HCT116 (cell line): ENCODE measurements at places on chromosomes 5 and 9. TPM values are rescaled to one million over a fixed set of nuclear protein-coding genes. Genes with fewer than 3 reads are reported as not detected.
A peak's percentile ranks its signal among the peaks of the same experiment; 100 is the strongest.

DNA sequence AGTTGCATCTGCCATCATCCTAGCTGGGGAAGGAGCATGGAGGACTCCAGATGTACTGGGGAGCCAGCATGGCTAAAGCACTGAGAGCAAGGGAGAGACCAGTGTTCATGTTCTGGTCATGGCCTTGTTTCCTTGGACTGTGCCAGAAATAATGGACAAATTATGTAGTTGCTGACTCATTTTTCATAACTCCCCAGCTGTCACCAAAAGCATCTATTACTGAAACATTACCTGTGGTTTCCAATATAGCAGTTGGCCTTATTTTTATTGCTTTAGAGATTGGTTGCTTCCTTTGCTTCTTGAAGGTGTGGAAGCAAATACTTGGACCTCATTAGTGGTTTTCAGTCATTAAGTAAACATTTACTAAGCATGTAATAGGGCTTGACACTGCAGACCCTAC, 11.3 kb downstream of the RALGPS1 start:
- DNase-seq, result no peak
- H3K36me3 ChIP-seq, result no peaks in the 10 kb centered on the region
- no peaks in the 10 kb centered on the region for H3K4me1 ChIP-seq

- H3K27me3 ChIP-seq, result no peaks in the 10 kb centered on the region
- no peak overlapping the region for H3K4me3 ChIP-seq
- no peak overlapping the region for H3K27ac ChIP-seq
- H3K36me3 ChIP-seq, result no peaks in the 10 kb centered on the region
- no peak for DNase-seq
- H3K4me1 ChIP-seq, result no peaks in the 10 kb centered on the region
Measured at GRCh38 chr5:112005623-112005930, 248.6 kb upstream of the NREP start.

GRCh38 chr9:84673806-84674205, 4.3 kb downstream of the NTRK2 start:
- no peaks in the 10 kb centered on the region for H3K4me1 ChIP-seq
- no peak overlapping the region for H3K27ac ChIP-seq
- H3K4me3 ChIP-seq, result no peak overlapping the region
- H3K36me3 ChIP-seq, result no peaks in the 10 kb centered on the region
- DNase-seq, result no peak

- H3K4me3 ChIP-seq, result no peak overlapping the region
- no peak overlapping the region for H3K27ac ChIP-seq
- peak; percentile 36 for DNase-seq
- no peaks in the 10 kb centered on the region for H3K27me3 ChIP-seq
- no peaks in the 10 kb centered on the region for H3K4me1 ChIP-seq
- H3K36me3 ChIP-seq, result no peaks in the 10 kb centered on the region
Measured at GRCh38 chr5:107486489-107486888, 184.2 kb downstream of the EFNA5 start.

DNA sequence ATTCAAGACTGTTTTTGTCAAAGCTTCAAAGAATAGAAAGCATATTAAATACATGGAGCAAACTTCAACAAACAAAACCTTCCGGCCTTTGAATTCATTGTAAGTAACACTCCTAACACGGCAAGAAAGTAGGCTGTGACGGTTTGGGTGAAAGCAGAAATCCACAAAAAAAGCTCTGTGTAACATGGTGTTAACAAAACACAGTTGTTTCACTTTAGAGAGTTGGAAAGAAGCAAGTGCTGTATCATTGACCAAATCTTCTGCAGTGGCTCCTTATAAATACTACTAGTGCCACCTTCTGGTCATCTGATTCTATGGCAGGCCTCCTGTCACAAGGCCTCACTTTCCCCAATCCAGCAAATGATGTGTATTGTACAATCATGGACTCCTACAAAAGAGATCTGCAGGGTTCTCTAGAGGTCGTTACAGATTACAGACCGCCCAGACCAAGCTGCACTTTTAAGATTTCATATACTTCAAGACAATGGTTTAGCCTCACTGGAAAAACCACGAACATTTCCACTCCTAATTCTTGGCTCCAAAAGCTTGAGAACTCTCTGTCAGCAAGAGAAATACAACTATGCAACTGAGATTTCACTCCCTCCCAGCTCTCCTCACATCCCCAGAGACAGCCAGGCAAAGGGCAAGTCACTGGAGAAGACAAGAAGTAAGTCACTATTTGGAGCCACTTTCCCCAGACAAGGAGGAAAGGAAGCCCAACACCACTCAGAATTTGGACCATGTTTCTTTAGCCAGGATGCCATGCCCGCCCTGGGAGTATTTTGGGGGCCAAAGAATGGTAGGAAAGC, 196.2 kb downstream of the DTWD2 start:
- DNase-seq, result peak; percentile 45
- H3K36me3 ChIP-seq, result no peaks in the 10 kb centered on the region
- H3K4me1 ChIP-seq, result no peaks in the 10 kb centered on the region
- no peak overlapping the region for H3K27ac ChIP-seq

GRCh38 chr9:132769906-132770769, 99.9 kb downstream of the GTF3C4 start:
- DNase-seq, result no peak
- H3K36me3 ChIP-seq, result no peaks in the 10 kb centered on the region
- H3K27me3 ChIP-seq, result no peaks in the 10 kb centered on the region
- H3K4me3 ChIP-seq, result no peak overlapping the region

DNA sequence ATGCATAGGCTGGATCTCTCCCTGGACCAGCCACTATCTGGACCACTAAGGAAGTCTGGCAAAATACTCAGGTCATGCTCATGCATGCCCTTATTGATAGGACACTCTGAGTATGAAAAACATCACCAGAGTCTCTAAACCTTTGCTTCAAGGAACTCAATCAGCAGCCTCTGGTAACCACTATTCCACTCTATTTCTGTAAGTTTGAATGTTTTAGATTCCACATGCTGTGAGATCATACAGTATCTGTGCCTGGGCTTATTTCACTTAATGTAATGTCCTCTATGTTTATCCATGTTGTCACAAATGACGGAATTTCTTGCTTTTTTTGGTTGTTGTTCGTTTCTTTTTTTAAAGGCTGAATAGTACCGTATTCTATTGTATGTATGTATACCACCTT, 68.3 kb downstream of the TARS1 start:
- H3K36me3 ChIP-seq, result no peaks in the 10 kb centered on the region
- DNase-seq, result no peak
- H3K4me3 ChIP-seq, result no peak overlapping the region
- no peaks in the 10 kb centered on the region for H3K27me3 ChIP-seq

DNA sequence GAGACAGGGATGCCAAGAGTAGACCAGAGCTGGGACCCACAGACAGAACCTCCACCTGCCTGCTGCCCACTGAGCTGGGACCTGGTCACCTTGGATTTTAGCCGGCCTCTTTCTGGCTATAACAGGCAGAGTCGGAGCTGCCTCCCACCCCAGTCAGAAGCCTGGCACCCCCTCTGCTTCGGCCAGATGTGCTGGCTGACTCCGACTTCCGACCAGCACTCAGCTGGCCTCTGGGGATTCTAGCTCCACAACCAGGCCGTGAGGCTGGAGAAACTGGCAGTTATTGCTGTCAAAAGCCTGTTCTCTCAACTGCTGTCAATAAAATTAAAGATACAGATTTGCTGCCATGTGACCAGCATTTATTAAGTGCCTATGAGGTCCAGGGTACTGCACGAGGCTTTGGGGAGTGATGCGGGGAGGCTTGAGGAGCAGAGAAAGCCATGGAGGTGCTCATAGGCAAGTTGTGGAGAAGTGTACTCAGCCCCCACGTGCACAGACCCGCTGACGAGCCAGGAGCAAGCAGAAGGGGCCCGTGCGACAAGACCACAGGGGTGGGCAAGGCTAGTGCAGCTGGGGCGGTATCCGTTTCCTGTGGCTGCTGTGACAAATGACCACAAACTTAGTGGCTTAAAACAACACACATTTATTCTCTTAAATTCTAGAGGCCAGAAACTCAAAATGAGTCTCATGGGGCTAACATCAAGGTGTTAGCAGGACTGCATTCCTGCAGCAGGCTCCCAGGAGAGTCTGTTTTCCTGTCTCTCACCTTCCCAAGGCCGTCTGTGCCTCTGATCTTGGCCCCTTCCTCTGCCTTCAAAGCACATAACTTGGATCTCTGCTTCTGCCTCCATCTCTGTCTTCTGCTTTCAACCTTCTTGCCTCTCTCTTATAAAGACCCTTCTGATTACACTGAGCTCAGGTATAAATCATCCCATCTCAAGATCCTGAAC, 13.1 kb downstream of the GFI1B start:
- no peak overlapping the region for H3K4me3 ChIP-seq
- DNase-seq, result no peak
- H3K36me3 ChIP-seq, result no peaks in the 10 kb centered on the region
- H3K27ac ChIP-seq, result no peak overlapping the region
- H3K27me3 ChIP-seq, result peaks cover 7% of the 10 kb centered on the region; the same call in 1 of the 2 replicates

DNA sequence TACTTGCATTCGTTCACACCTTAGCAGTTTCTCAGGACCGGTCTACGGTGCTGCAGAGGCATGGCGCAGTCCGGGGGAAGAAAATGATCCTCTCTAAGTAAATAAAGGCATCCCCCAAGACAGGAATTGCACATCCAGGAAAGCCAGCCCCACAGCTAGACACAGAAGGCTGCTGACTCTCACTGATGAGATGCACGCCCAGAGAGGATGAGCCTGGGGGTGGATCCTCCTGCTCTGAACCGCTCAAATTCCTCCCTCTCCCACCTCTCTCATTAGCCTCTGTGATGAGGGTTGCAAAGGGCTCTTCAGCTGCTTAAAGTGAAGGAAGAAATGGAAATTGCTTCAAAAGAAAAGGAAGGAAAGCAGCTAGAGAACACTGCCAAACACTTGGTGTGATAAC, 132.4 kb downstream of the TTLL11 start:
- DNase-seq, result no peak
- H3K36me3 ChIP-seq, result no peaks in the 10 kb centered on the region

DNA sequence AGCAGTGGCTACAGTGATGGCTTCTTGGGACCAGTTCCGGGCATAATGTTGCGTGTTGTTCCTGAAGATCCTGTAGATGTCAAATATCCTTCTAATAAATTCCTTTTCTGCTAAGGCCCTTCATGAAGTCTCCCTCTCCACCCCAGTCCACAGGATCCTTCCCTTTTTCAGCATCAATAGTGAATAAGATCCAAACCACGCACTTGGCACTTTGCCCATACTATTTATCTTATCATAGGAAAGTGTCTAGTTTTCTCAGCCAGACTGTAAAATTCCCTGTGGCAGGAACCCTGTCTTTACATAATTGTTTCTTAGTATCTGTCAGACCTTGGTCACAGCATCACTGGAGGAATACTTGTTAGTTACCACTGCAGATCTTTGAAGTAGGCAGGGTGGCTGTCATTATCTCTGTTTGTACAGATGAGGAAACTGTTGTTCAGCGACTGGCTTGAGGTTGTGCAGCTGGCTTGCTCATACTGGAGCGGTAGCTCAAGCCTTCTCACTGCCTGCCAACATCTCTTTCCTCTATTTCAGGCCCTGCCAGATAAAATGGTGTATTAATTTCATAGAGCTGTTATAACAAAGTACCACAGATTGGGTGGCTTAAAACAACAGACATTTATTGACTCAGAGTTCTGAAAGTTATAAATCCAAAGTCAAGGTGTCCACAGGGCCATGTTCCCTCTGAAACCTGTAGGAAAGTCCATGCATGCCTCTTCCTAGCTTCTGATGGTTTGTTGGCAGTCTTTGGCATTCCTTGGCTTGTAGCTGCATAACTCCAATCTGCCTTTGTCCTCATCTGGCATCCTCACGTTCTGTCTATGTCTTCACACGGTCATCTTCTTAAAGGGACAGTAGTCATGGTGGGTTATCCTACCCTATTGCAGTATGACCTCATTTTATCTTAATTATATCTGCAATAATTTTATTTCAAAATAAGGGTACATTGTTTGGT, 33.5 kb upstream of the APC start:
- H3K27ac ChIP-seq, result no peak overlapping the region
- no peak for DNase-seq
- H3K4me1 ChIP-seq, result peaks cover 11% of the 10 kb centered on the region

DNA sequence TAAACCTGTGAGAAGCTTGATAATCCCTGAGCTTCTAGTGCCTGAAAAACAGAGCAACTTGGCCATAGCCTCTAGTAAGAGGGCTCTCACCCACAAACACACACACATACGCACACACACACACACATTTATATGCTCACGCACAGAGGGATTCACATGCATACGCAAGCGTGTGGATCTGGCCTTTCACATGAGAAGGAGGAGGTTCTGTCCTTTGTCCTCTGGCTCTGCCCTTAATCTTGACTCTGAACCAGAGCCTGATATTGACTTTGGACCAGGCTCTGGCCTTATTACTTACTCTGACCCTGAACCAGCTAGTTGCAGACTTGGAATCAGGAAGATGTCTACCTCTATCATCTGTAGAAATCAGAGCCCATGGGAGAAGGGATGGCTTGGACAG, 10.0 kb upstream of the P4HA2 start:
- no peak for DNase-seq
- no peaks in the 10 kb centered on the region for H3K27me3 ChIP-seq
- no peaks in the 10 kb centered on the region for H3K4me1 ChIP-seq
- no peak overlapping the region for H3K27ac ChIP-seq
- H3K4me3 ChIP-seq, result no peak overlapping the region

SLC46A2 gene
- total RNA-seq, result not detected
